ENCODE measurements at places on chromosomes 3 and 15.

GRCh38 chr3:164791263-164791662 is 287.0 kb downstream of the SI start:
- no peak for DNase-seq

- DNase-seq, result no peak
These were observed 387.8 kb downstream of the LSAMP start for GRCh38 chr3:116057400-116058006.

GRCh38 chr15:31396881-31397560 is 70.4 kb downstream of the KLF13 start:
- DNase-seq, result peak; percentile 93

GRCh38 chr15:27884726-27885125 is 214.4 kb downstream of the OCA2 start:
- no peak for DNase-seq

All from H1 (cell line).